Hematopoietic multipotent progenitor cell treated with erythropoietin and hydrocortisone succinate and interleukin-3 and kit ligand, for 17 days (in vitro differentiated cells): ENCODE measurements at places on chromosomes 7 and 10.

DNA sequence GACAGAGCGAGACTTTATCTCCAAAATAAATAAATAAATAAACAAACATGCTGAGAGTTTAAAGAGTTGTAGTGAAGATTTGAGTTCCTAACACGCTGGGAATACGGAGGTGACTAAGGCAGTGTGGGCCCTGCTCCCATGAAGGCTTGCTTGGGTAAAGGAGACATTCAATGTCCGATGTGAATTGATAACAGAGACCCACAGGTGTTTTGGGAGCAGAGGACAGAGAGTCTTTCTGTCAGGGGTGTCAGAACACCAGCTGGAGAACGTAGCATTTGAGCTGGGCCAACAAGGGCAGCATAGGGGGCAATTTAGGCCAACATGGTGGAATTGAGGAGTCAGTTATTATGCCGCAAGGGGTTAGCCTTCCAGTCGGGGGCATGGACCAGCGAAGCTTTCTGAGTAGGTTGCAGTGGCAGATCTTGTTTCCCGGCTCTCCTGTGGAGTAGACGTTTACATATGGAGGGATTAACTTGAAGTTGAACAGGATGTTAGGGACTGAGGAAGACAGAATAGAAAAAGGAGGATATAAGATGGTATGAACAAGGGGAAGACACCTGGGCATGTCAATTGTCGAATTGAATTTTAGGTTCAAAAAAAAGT lies 5.6 kb downstream of the PROSER2 start:
- no peak for DNase-seq

GRCh38 chr10:72541337-72541736 lies 84.5 kb downstream of the MICU1 start:
- no peak for DNase-seq

GRCh38 chr7:127417346-127417745 lies 24.8 kb upstream of the ZNF800 start:
- no peak for DNase-seq

DNA sequence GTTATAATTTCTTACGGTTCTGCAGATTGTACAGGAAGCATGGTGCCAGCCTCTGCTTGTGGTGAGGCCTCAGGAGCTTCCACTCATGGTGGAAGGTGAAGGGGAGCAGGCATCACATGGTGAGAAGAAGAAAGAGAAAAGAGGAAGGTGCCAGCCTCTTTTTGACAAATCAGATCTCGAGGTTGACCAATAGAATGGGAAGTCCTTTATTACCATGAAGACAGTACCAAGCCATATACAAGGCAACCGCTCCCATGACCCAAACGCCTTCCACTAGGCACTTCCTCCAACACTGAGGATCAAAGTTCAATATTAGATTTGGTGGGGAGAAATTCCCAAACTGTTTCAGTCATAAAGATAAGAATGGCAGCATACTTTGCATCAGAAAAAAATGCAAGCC lies 502.8 kb downstream of the GLRX3 start:
- DNase-seq: no peak

DNA sequence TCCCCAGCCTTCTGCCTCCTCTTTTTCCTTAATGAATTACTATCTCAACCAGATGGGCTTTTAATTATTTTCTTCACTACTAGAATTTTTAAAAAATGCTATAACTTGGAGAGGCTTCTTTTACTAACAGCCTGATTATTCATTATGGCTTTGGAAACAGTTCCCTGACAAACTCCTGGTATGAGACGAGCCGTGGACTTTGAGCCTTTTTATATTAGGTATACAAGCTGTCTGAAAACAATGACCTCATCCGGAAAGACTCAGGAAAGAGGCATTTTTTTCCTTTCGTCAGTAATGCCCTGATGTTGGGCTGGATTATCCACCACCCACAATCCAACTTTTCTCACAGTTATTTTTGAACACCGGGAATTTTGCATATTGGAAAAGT lies 26.7 kb upstream of the ABLIM1 start:
- no peak for DNase-seq
